ENCODE measurements at places on chromosomes 16 and 17. TPM values are rescaled to one million over a fixed set of nuclear protein-coding genes. Genes with fewer than 3 reads are reported as not detected.
A peak's percentile ranks its signal among the peaks of the same experiment; 100 is the strongest.

- DNase-seq = no peak
Measured at GRCh38 chr16:72021043-72021442, 12.5 kb downstream of the DHODH start.

DNA sequence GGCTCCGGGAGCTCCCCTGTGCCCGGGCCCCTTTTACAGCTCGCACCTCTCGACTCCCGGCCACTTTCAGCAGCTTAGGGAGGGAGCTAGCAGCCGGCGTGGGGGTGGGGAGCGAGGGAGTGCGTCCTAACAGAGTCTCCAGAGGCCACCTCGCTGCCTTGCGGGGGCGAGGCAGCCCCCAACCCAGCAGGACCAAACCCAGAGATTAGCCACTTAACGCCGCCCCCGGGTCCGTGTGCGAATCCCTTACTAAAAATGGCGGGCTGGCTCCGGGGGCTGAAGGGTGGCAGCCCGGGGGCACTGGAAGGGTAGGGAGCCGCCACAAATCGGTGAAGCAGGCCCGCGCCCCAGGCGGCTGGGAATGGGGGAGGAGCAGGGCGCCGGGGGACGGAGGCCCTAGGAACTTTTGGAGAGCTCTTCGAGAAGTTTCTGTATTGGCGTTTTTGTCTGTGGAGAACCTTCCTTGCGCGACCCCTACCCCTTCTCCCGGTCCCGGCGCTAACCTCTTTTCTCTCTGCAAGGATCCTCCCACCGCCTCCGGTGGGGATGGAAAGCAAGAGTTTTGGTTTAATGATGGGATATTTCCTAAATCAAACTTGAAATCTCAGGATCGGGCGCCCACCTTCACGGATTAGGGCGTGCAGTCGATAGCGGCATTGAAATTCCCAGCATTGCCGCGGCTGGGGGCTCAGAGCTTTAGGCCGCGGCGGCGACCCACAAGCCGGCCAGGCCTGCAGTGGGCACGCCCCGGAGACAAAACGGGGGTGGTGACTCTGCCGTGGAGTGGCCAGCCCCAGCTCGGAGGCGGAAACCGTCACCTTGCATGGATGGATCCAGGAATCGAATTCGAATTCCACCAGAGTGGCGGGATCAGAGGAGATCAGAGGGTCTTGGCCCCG is 793 bp upstream of the IRX3 start:
- no peak for DNase-seq

- DNase-seq = no peak
Measured at GRCh38 chr17:60161598-60162330, 12.0 kb downstream of the CA4 start.

- no peak for DNase-seq
Measured at GRCh38 chr16:78094166-78094565, 5.3 kb upstream of the WWOX start.

DNA sequence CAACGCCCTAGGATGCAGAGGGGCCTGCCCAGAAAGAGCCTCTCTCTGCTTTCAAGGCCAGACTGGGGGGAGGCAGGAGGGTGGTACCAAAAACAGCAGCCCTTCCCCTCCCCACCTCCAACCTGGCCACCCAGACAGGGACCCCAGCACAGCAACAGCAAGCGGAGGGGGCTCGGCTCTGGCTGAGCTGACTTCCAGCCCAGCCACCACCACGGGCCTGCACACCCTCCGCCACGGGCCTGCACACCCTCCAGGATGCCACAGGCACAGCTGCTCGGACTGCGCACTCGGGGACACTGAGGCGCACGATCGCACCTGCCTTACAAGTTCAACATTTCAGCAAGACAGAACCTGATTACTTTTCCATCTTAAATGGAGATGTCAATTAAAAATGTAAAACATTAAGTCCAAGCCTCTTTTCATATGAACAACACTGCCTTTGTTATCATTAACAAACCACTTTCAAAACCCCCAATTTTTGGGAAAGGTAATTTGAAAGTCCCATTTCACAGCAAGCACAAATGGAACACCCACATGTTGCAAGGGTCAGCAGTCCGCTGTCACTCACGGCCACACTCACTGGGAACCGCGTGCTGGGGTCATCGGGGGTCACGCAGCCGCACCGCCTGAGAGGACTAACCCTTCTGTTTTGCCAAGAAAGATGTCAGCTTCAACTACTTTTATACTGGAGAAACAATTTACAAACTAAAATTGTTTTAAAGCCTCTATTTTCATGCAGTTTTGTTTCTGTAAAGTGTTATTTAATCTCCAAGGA is 76.4 kb downstream of the ANKRD11 start:
- DNase-seq = no peak

GRCh38 chr16:30096862-30097563 is 1.0 kb upstream of the YPEL3 start:
- no peak for DNase-seq

DNA sequence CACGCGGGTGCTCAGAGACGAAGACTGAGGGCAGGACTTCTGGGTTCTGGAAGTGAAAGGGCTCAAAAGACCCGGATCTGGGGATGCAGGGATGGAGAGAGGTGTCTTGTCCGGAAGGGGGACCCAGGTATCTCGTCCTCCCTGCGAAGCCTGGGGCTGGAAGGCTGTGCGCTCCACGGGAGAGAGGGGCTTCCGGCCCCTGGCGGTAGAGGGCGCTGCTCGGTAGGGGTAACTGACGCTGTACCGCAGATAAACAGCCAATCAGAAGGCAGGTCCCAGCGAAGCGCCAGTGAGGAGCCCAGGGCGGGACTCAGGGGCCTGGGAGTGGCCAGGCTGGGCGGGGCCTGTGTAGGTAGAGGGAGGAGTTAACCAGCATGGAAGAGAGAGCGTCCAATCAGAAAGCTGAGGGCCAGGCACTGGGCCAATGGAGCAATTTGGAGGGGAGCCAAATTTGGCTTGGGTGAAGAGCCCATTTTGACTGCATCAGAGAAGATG is 804 bp downstream of the TGFB1I1 start:
- peak; percentile 94 for DNase-seq

- peak; percentile 85 for DNase-seq
Measured at GRCh38 chr17:67605256-67605912, 112.4 kb upstream of the NOL11 start.

DNA sequence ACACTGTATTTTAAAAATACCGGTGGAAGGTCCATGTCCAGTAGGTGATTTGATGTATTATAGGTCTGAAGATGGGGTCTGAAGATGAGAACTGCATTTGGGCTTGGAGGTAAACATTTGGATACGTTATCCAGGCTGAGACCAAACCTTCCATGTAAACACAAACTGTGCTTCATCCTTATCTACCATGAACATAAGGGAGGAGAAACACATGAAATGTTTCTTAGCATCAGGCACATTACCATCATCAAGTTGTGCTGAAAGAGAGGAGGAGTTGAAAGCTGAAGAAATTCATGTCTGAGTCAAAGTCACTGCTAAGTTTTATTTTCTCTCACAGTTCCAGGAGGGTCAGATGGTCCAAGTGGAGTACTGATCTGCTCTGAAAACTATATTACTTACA is 11.4 kb downstream of the SF3B3 start:
- DNase-seq = no peak

GRCh38 chr17:75773808-75774470 is 8.9 kb upstream of the GALK1 start:
- no peak for DNase-seq

The CCL1 gene
- total RNA-seq = not detected

All from adrenal gland (tissue), 19 donors.